OCI-LY7 (cell line): ENCODE measurements at places on chromosomes 1 and 21.

GRCh38 chr1:215083383-215083961 lies 935 bp downstream of the KCNK2 start:
- DNase-seq: no peak

DNA sequence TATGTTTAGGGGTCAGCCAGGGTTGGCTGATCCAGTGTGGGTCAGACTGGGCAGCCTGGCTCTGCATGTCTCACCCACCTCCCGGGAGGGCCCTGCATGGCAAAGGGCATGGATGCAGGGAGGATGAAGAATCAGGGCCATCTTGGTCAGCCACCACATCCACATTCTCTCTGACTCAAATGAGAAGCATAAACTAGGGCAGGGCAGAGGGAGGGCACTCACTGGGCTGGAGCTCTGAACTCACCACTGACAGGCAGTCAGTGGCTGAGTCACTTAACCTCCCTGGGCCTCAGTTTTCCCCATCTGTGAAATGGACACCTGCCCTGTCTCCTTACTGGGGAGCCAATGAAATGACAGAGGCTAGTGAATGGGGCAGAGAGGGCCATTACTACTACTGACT lies 4.3 kb upstream of the CELA2A start:
- DNase-seq: no peak

DNA sequence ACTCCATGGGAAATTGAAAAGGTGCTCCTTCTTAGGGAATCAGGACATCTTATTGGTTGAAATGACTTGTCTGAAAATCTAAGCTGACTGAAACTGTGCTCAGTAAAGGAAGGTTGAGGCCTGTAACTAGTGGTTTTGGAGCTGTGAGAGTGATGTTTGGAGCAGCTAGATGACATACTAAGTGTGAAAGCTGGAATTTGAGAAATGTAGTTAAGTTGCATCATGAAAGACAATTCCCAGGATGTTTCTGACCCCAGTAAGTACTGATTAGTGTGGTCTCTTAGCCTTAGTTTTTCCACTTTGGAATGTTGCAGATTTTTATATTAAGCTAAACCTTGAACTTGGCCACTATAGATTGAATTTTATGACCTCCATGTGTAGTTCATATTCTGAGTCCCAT lies 154.9 kb downstream of the PAPPA2 start:
- DNase-seq: no peak

GRCh38 chr1:9960011-9960410 lies 16.7 kb downstream of the NMNAT1 start:
- DNase-seq: no peak

GRCh38 chr1:220769205-220769604 lies 17.5 kb upstream of the MTARC1 start:
- DNase-seq: no peak

GRCh38 chr1:239268007-239268406 lies 118.4 kb upstream of the CHRM3 start:
- no peak for DNase-seq

GRCh38 chr1:27058966-27059669 lies 46.5 kb upstream of the TENT5B start:
- no peak for DNase-seq

DNA sequence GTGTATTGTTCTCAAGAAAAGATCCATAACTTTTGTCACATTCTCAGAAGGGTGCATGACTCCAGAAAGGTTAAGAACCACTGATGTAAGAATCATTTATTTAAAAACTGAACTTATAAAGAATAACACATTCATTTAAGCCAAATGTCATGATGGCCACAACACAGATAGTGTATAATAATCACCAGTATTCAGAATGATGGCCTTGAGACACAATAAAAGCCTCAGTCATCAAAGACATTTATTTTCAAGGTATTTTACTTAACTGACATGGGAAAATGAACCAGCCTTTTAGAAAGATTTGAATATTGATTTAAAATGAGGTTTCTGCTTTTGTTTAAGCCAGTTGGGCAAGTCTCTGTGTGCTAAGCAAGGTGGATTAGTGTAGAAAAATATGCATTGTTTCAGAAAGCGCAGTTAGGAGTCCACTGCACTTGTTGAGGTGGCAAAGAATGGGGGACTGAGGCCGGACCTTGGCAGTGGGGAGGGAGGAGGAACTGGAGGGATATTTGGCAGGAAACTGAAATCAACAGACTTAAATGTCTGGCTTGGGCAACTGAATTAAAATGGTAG lies 371.9 kb upstream of the ESRRG start:
- DNase-seq: no peak
